T-helper 1 cell (primary cell): ENCODE measurements at places on chromosomes 4 and X.

DNA sequence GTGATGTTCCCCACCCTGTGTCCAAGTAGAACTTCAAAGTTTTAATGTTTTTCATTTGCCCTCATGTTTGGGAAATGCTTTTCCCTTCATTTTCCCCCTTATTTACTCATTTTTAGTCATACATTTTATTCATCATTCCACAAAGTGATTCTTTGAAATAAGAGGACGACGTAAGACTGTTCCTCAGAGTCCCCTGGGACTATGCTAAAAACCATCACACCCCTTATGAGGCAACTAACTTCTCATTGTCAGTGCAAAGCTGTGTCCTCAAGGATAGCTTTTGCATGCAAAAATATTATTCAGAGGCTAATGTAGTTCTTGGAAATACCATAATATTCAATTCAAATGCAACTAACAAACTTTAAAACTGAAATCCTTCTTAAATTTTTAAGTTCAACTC is 14.8 kb upstream of the ADGRG2 start:
- no peak for DNase-seq

GRCh38 chr4:183738961-183739360 is 79.9 kb downstream of the TRAPPC11 start:
- DNase-seq: no peak

- DNase-seq: no peak
Observed at GRCh38 chr4:3346146-3346545, 53.3 kb downstream of the RGS12 start.

GRCh38 chr4:78565971-78566372 is 14.4 kb downstream of the ANXA3 start:
- no peak for DNase-seq

GRCh38 chr4:140937866-140938265 is 181.7 kb upstream of the TBC1D9 start:
- DNase-seq: no peak

DNA sequence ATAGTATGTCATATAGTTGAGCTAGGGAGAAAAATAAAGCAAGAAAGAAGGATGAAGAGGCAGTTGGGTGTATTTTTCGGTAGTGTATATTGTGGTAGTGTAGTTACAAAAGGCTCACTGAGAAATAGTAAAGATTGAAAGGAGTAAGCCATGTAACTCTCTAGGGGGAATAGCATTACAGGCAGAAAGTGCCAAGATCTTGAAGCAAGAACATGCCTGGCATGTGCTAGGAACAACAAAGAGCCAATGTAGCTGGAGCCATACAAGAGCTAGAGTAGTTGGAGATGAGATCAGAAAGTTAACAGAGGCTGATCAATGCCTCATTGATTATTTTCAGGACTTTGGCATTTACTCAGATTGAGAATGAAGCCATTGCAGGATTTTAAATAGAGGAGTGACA is 3.0 kb downstream of the ABCE1 start:
- DNase-seq: no peak

GRCh38 chr4:86967798-86968197 is 33.0 kb downstream of the AFF1 start:
- no peak for DNase-seq

DNA sequence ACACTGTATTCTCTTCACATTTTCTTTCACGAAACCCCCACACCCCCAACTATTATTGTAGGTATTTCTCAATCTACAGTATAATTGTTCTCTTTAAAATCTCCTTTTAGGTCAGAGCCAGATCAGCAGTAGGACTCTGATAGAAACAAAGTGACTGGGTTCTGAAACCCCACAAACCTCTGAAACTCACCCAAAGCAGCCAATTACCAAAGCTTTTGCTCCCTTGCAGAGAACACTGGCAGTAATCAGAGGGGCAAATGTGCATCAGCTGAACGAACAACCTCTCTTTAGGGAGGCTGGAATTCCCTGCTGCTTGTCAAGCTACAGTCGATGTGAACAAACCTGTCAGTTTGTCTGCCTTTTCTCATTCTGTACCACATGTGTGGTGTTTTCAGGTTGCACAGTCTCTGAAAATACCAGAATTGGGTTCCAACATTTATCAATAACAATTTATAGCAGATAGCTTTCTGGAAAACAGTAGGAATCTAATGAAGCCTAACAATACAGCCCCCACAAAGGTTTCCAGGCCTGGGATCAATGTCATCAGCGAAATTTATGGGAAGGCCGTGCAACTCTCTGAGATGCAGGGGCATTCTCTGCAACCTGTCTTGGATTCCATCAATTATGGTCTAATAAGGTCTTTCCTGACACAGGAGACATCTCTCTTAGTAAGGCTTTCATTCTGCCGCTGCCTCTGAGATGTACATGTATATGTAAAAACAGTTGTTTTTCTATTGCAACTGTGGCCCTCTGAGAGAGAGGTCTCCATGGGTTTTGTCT is 395.9 kb downstream of the GPAT3 start:
- DNase-seq: no peak

DNA sequence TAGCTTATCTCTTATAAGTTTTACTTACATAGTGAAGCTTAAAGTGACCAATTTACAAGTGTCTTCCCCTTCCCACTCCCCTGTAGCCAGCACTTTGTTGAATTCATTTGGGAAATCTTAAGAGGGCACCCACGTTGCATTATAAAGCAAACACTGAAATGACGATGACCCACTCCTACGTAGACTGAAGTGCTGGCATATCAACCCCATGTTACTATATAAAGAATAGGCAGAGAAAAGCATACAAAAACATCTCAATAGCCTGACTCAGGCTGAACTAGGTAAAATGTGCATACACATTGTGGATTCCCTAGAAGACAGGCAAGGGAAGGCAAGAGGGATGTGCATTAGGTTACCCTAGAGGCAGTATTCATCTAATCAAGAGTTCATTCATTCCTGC is 313.4 kb downstream of the TENM3 start:
- no peak for DNase-seq

GRCh38 chrX:39875834-39876628 is 221.7 kb downstream of the BCOR start:
- no peak for DNase-seq

DNA sequence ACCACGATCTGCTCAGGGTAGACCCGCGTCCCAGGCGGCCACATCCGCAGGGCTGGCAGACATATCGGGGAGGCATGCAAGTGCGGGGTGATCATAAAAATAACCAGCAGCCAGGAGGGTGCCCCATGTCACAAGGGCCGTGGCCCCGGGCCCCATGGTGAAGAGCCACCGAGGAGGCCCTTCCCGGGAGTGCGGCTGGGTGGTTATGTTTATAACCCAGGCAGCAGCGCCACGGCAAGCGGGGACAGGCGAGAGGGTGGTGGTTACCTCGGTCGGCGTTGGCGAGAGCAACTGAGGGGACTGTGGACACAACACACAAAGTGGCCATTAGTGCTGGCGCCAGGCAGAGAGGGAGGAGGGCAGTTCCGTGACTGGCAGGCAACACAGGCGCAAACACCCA is 92.7 kb upstream of the AFAP1 start:
- DNase-seq: no peak

DNA sequence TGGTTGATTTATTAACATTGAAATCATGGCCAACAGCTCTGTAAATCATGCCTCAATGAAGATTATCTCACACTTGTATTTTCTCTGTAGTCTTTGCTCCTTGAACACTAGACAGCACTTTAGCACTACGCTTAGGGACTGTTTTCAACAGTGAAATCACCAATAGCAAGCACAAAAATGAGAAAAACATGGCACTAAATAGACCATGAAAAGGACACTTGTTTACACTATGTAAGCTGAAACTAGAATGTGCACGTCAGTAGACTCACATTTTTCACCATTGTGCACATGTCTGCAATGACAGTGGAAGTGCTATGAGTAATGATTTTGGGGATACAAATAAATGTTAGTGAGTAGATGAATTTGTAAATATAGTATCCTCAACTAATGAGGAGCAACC is 3.1 kb downstream of the BMP2K start:
- DNase-seq: no peak

DNA sequence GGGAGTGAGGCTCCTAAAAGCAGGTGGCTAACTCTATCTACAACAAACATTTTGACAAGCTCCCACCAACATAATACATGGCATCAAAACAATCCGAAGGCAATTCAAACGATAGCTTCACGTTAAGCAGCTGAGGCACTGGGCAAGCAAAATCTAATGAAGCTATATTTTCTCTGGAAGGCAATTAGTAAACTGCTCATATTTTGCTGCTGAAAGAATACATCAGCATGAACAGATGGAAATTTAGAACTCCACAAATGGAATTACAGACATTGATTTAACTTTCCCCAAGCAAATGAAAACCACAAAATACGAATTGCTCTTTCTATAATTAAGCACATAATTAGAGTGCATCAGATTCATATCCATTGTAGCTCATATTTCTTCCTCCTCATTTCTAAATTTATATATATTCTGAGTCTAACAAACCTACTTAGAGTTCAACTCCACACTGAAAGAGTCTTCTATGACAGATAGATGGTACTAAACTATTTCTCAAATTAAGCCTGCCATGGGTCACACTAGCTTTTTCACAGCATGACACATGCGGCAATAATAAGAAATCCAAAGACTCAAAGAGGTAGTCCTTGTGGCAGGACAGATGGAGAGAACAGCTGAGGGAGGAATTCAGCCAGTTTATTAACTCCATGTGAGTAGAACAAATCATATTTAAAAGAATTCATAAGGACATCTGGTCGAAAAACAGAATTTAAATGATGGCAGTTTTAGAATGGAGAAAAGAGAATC is 305.4 kb downstream of the MAPK10 start:
- no peak for DNase-seq

- DNase-seq: no peak
Observed at GRCh38 chr4:128820671-128821070, 11.2 kb downstream of the JADE1 start.

GRCh38 chr4:88045021-88045420 is 37.6 kb downstream of the PKD2 start:
- DNase-seq: no peak

GRCh38 chr4:123889507-123889906 is 492.9 kb downstream of the SPRY1 start:
- DNase-seq: no peak

- no peak for DNase-seq
Observed at GRCh38 chr4:155616117-155616516, 50.5 kb upstream of the GUCY1A1 start.

GRCh38 chrX:39889704-39890103 is 208.1 kb downstream of the BCOR start:
- DNase-seq: no peak

- peak; percentile 46 for DNase-seq
Observed at GRCh38 chrX:23745786-23746185, 2.7 kb upstream of the ACOT9 start.

DNA sequence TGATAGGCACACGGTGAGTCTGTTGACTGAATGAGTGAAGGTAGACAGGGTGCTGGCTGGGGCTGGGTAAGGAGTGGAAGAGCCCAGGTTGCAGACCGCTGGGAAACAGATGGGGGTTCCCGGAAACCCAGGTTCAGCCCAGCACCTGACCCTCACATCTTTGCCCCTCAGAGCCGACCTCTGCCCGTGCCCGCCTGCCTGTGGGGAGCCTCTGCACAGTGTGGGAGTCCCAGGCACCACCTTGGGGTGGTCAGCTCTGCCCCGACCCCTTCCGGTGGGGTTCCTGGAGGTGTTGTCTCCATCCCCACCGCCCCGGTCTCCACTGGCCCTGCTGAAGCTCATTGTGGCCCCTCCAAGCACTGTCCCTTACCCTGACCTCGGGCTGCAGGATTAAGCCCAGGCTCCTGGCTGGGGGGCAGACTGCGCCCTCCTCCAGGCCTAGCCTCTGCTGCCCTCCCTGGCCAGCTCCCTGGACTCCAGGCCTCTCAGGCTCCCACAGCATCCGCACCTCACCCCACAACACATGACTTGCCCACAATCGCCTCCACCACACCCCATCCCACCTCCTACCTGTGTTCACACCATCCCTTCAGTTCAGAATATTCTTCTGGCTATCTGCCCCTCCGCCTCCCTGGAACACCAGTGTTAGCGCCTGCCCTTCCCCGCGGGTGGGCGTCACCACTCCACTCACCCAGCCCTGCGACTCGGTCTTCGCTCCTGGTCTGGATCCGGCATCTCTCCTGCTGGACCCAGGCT is 21.4 kb downstream of the HMX1 start:
- DNase-seq: no peak

GRCh38 chr4:141458501-141458900 is 177.9 kb upstream of the IL15 start:
- DNase-seq: no peak

- DNase-seq: no peak
Observed at GRCh38 chrX:131675596-131676194, 131.8 kb downstream of the OR13H1 start.

GRCh38 chrX:28010875-28011274 is 29.6 kb upstream of the DCAF8L1 start:
- DNase-seq: no peak

- DNase-seq: no peak
Observed at GRCh38 chr4:128868758-128869157, 59.3 kb downstream of the JADE1 start.

DNA sequence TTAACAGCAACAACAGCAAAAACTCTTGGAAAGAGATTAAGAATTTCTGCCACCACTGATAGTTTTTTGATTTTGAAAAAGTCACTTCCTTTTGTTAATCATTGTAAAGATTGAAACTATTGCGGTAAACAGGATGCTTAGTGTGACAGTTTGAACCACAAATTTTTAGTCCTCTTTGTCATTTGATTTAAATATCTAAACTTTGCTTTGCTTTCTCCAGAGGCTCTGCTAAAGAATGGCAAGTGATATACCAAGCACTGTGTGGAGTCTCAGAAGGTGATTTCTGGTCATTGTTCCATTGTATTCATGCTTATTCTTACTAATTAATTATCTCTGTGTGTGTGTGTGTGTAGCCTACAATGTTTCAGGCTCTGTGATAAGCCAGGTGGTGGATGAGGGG is 155.6 kb downstream of the BMPR1B start:
- DNase-seq: peak; percentile 49

GRCh38 chrX:6159468-6159867 is 69.2 kb downstream of the NLGN4X start:
- DNase-seq: no peak

DNA sequence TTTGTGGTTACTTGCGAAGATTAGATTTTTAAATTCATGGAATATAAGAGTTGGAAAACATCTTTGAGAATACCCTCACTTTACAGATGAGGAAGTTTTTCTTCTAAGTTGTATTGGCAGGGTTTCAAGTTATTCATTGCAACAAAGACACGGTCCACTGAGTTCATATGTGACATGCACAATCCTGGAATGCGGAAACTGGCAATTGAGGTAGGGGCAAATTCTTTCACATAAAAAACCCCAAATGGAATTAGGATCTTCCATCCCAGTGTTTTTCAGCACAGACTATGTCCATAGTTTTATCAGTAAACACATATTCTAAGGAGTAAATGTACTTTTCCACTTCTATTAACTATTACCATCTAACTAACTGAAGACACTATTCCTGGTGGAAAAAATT is 81.8 kb upstream of the NAP1L5 start:
- DNase-seq: no peak

GRCh38 chr4:186710521-186711119 is 13.0 kb downstream of the FAT1 start:
- DNase-seq: no peak
